ENCODE measurements at places on chromosomes 3 and 15.

GRCh38 chr3:40258555-40258954 lies 51.0 kb upstream of the EIF1B start:
- peak; percentile 36 for DNase-seq

DNA sequence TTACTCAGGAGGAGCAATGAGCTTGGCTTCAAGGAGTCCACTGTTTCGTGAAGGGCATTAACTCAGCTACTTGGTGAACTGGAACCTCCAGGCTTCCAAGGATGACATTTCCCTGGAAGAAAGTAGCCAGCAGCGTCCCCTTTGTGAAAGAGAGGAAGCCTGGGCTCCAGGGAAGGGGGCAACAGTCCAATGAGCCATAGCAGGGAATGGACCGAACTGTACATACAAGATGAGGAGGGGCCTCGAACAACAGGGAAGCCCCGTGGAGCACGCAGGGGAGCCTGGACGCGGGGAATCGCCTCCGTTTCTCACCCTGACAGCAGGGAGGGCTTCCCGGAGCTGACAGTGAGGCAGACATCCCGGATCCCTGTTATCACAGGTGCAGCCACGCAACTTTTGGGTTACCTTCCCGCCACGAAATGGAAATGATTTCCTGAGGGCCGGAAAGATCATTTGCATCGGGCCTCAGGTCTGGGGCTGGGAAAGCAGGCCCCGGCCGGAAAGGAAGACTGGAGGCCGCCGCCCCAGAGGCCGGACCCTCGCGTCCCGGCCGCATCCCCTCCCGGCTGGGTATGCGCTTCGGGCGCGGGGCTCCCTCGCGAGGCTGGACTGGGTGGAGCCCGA lies 475 bp upstream of the SPINT1 start:
- DNase-seq: peak; percentile 9

DNA sequence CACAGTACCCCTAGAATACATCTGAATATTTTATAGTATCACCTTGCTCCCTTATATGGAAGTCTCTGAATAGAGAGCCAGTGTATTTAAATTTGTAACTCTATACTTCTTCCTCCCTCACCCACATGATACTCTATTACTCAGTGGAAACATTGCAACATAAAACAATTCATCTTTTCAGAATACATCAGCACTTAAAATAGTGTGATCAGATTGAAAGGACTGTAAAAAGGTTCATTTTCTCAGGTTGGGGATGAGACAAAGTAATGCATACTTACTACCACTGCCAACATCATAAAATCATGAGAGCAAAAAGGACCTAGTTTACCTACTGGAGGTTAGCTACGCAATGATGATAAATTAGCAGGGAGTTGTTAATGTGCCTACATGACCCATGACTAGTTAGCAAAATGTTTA lies 13.8 kb upstream of the THRB start:
- peak; percentile 32 for DNase-seq

DNA sequence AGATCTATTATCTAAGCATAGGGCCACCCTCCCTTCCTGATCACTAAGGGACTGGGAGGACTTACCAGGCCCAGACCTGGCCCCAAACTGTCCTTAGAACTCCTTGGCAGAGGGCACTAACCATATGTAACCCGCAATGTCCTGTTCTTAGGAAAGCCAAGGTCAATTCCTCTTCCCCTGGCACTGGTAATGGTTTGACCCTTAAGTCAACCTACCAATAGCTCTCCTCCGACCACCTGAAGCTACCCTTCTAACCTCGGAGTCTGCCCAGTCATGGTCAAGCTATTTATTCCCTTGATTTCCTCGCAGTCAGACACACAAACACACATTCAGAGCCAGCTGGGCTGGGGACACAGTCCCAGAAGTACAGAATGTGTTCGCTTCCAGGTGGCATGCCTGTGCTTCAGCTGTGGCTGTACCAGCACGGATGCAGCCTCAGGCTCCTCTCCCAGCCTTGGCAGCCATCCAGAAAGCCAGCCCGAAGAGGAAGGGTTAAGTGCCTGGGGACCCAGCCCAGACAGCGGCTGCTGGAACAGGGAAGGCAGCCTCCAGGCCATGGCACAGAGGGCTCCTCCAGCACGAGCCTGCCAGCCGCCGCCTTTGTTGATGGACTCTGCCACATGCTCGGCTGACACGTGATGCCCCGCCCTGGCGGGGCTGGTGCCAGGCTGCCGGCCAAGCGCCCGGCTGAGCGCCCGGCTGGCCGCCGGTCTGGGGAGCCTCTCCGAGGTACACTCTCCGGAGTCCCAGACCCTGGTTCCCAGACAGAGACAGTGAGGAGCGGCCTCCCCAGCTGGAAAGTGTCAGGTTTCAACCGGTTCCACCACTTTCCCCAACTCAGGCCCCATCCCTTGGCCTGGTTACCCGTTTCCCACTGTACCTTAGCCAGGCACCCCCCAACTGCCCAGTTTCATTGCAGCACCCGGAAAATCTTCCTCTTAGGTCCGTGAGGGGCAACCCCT lies 5.5 kb downstream of the BMF start:
- peak; percentile 86 for DNase-seq

DNA sequence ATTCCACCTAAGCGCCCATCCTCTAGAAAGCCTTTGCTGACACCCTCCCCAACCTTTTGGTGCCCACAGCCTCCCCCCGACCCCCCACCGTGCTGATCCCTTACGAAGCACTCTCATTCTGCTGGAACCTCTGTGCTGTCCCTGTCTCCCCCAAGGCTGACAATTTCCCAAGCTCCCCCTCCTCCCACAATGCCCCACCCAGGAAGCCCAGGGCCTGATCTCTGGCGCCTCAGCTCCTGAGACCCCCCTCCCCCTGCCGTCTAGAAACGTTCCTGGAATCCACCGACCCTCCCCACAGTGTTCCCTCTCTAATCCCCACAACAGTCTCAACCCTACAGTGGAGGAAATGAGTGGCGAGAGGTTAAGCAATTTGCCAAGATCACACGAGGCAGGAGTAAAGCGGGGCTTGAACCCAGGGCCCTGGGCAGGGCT lies 18.3 kb downstream of the MYL3 start:
- DNase-seq: no peak

DNA sequence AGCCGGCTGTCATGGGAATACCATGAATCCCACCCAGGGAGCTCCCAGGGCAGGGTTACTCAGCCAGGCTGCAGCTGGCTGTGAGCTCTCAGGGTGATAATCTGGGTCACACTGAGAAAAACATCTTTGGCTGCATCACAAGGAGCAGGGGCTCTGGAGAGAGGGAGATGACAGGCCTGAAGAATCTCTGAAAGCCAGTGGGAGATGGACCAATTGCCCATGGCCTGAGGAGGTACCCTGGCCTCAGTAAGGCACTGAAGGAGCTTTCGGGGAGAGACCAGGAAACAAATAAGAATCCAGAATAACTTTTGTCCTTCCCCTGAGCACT lies 28.2 kb upstream of the GOLGA6C start:
- no peak for DNase-seq

- DNase-seq: no peak
These were observed 1.0 kb downstream of the MAPKAPK3 start for GRCh38 chr3:50617911-50618481.

DNA sequence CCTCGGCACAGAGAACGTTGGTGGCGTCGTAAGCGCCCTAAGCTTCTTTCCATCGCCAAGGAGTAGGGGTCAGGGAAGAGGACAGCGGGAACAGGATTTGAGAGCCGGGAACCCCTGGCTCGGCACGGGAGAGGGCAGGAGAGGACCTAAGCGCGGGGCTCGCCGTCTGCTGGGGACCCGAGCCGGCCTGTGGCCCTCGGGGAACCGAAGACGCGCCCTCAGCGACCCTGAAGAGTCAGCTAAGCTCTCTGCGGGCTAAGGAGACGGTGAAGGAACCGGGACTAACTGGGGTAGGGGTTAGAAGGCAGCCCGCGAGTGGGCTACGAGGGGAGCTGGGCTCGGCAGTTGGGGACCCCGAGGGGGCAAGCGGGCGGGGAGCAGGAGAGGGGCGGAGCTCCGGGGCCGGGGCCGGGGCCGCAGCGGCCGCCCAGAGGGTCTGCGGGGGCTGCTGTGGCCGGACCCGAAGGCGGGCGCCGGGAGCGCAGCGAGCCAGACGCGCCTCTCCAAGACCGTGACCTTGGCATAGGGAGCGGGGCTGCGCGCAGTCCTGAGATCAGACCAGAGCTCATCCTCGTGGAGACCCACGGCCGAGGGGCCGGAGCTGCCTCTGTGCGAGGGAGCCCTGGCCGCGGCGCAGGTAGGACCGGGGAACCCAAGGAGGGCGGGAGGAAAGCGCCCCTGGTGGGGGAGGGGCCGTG lies 574 bp downstream of the CASR start:
- DNase-seq: no peak
